ENCODE measurements at places on chromosomes 2 and 18.
A peak's percentile ranks its signal among the peaks of the same experiment; 100 is the strongest.

DNA sequence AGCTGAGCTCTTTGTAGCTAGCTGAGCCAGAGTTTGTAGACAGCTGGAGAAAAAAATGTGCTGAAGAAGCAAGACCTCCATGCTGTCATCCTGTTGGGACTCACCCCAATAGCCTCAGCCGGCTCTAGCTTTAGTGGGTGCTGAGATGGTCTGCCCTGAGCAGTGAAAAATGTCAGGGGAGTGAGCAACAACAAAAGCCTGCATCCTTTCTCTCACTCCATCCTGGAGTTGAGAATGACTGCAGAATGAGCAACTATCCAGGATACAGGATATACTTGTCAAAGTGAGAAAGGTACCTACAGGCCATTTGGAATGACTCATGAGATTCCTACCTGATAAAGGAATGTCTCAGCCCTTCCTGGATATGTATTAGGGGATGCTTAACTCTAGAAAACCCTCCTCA lies 146.1 kb upstream of the DLX2 start:
- peak; percentile 40 for DNase-seq

GRCh38 chr18:50853863-50854271 lies 25.1 kb upstream of the ME2 start:
- DNase-seq = peak; percentile 54

GRCh38 chr2:50431958-50432650 lies 599.8 kb downstream of the NRXN1 start:
- DNase-seq = no peak

DNA sequence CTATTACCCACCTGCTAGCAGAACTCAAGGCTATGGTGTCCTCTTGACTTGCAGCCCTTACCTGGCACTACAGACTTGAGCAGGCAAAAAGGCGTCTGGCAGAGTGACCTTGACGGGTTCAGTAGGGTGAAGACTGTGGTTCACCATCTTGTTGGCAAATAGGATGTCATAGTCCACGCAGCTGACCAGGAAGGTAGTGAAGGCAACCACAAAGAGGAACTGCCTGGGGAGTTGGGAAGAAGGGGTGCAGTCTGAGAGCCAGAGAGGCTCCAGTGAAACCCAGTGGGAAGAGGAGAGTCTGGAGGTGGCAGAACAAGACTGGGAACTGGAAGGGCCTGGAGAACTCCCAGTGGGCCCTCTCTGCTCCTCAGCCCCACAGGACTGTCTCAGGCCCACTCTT lies 4.1 kb downstream of the ATG9A start:
- no peak for DNase-seq

DNA sequence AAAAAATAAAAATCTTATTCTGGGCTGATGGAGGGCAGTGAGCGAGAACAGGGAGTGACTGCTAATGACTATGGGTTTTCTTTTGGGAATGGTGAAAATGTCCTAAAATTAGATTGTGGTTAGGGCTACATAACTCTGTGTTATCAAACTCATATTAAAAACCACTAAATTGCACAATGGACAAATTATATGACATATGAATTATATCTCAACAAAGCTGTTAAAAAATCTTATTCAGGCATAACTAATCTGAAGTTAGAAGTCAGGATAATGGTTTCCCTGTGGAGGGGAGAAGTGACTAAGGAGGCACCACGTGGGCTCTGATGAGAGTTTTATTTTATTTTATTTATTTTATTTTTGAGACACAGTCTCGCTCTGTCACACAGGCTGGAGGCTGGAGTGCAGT lies 32.1 kb upstream of the DPP4 start:
- peak; percentile 66 for DNase-seq

GRCh38 chr2:132384491-132385151 lies 32.0 kb upstream of the GPR39 start:
- DNase-seq = no peak

DNA sequence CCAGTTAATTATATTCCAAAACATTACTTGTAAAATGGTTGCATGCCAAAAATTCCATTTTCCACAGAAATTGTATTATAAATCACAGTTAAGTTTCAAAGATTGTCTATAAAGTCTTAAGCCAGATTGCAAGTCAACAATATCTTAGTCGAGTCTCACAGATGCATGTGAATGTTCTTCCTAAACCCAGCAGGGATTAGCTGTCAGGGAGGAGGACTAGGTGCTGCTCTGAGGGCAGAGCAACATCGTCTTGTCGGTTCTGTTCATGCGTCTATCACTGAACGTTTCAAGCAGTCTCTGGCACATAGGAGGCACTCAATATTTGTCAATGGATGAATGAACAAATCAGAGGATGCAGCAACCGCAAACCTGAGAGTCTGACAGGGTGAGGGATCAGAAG lies 27.0 kb downstream of the EPB41L3 start:
- DNase-seq = no peak

DNA sequence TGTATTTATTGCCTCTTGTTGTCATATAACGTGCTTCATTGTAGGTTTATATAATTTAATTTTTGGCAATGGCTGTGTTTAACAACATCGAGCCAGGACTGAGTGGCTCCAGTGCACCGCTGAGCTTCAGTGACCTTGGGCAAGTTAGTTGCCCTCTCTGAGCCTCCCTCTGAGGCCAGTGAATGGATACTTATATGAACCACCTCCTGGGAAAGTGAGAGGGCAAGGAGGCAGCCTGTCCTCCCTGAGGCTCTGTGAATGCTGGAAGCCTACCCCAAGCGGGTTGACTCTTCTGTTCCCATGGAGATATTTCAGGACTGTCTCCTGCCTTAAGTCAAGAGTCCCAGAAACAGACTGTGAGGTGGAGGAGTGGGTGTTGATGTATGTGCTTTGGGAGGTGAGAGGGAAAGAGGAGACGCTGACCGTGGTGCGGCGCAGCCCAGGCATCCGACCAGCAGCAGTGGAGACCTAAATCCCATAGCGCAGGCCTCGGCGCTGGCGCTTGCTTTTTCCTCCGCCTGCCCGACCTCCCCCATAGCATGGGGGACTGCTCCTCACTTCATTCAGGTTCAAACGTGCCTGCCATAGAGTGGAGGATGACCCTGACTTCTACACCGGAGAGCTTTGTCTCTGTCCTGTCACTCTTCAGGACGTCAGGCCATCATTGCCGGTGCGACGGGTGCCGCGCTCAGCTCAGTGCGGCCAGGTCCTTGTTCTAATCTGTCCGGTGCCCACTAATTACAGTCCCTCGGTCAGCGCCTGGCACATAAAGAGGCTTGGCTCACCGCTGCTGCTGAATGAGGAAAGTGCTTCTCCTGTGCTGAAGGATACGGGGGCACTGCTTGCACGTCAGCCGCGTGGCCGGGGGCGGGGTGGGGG lies 167.3 kb upstream of the HS6ST1 start:
- DNase-seq = no peak

DNA sequence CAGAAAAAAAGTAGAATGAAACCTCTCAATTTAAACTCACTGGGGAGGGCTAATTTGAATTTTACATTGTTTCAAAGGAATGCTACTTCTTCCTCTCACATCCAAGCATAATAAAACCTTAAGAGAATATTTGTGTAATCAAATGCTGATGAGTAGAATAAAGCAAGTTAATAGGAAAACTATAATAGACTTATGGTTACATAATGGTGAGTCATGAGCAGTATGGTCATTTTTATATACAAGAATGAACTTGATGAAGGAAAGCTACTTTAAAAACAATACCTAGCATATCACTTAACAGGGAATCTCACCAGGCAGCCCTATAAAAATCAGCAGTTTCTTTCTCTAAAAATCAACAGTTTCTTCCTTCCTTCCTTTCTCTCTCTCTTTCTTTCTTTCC lies 80.3 kb downstream of the VSNL1 start:
- DNase-seq = no peak

- DNase-seq = no peak
Measured at GRCh38 chr2:240463866-240464481, 28.5 kb downstream of the GPC1 start.

Data from AG20443 (cell line).